ENCODE measurements at places on chromosomes 1 and 21. TPM values are rescaled to one million over a fixed set of nuclear protein-coding genes. Genes with fewer than 3 reads are reported as not detected.

Gene C1orf74
- total RNA-seq = 4.3 TPM

DNA sequence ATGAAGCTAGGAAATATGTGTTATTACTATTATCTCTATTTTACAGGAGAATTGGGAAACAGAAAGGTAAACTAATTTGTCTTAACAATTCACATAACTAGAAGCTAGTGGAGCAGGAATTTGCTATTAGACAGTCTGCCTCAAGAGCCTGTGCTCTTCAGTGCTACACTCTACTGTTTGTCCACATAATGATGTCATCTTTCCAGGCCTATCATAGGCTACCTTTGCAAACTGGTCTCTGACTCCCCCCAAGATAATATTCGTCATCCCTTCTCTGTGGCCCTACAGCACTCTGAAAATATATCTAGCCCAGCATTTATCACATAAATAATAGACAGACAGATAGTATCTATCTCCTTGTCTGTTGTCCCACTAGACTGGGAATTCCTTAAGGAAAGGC lies 34.1 kb downstream of the TRIT1 start:
- H3K4me1 ChIP-seq = peaks cover 20% of the 10 kb centered on the region
- H3K27ac ChIP-seq = no peak overlapping the region
- H3K36me3 ChIP-seq = peaks cover 12% of the 10 kb centered on the region
- no peaks in the 10 kb centered on the region for H3K27me3 ChIP-seq

GRCh38 chr1:227281371-227281770 lies 36.9 kb downstream of the CDC42BPA start:
- H3K4me1 ChIP-seq = no peaks in the 10 kb centered on the region
- peaks cover 6% of the 10 kb centered on the region for H3K36me3 ChIP-seq
- H3K4me3 ChIP-seq = no peak overlapping the region
- H3K27me3 ChIP-seq = no peaks in the 10 kb centered on the region
- no peak for DNase-seq

DNA sequence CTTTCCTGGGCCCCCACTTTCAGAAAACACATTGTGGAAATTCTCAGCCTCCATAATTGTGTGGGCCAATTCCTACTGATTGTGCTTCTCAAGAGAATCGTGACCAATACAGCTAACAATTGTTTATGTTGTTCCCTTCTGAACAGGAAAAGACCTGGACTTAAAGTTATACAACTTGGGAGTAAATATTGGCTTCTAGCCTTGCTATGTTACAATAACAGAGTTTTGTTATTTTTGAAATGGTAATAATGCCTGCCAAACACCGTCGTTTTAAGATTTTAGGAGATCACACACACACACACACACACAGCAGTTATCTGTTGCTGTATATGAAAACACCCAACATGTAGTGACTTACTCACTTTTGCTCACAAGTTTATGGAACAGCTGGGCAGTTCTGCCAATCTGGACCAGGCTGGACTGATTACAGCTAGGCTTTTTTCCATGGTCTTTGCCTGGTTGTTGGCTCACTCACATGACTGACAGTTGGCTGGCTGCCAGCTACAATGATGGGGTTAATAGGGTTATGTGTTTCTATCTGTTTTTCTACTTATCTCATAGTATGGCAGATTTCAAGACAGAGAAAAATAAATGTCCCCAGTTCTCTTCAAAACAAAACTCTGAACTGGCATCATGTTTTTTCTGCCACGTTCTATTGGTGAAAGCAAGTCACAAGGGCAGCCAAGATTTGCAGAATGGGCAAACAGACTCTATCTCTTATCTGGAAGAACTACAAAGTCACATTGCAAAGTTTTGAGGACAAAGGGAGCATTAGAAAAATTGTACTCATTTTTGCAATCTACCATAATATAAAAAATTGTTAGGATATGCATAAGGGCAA lies 447.5 kb downstream of the NEGR1 start:
- no peaks in the 10 kb centered on the region for H3K36me3 ChIP-seq
- H3K4me3 ChIP-seq = no peak overlapping the region
- H3K27ac ChIP-seq = no peak overlapping the region
- no peaks in the 10 kb centered on the region for H3K4me1 ChIP-seq
- H3K27me3 ChIP-seq = no peaks in the 10 kb centered on the region
- DNase-seq = peak; percentile 2

DNA sequence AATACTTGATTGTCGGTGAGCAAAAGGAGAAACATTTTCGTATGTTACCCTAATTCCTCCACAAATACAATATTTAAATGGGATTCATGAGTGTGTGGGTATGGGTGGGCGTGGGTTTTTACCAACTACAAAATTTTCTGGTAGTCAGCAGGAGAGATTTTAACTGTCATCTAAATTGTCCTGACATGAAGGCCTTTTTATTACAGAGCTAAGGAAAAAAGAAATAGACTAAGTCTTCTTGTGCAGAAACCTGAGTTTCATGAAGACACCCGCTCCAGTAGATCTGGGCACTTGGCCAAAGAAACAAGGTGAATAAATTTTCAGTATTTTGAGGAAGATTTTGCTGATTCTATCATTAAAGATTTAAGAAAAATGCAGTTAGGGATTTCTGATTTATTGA lies 752 bp downstream of the RGS18 start:
- no peaks in the 10 kb centered on the region for H3K27me3 ChIP-seq
- DNase-seq = no peak
- H3K4me1 ChIP-seq = no peaks in the 10 kb centered on the region
- H3K36me3 ChIP-seq = no peaks in the 10 kb centered on the region
- H3K4me3 ChIP-seq = peak overlapping the region; percentile 16

GRCh38 chr1:178518894-178519293 lies 6.0 kb downstream of the TEX35 start:
- no peaks in the 10 kb centered on the region for H3K36me3 ChIP-seq
- H3K27me3 ChIP-seq = peaks cover 3% of the 10 kb centered on the region
- no peak overlapping the region for H3K4me3 ChIP-seq
- no peaks in the 10 kb centered on the region for H3K4me1 ChIP-seq

Gene OLFM3
- not detected for total RNA-seq

Gene OXCT2
- 0.28 TPM for total RNA-seq

- H3K27ac ChIP-seq = no peak overlapping the region
- peaks cover 56% of the 10 kb centered on the region for H3K27me3 ChIP-seq
- H3K4me3 ChIP-seq = no peak overlapping the region
- H3K36me3 ChIP-seq = no peaks in the 10 kb centered on the region
Observed at GRCh38 chr1:54697896-54698295, 17.8 kb upstream of the TTC4 start.

GRCh38 chr1:78627321-78627720 lies 7.1 kb downstream of the IFI44L start:
- H3K4me1 ChIP-seq = no peaks in the 10 kb centered on the region
- no peaks in the 10 kb centered on the region for H3K36me3 ChIP-seq
- peak; percentile 58 for DNase-seq

DNA sequence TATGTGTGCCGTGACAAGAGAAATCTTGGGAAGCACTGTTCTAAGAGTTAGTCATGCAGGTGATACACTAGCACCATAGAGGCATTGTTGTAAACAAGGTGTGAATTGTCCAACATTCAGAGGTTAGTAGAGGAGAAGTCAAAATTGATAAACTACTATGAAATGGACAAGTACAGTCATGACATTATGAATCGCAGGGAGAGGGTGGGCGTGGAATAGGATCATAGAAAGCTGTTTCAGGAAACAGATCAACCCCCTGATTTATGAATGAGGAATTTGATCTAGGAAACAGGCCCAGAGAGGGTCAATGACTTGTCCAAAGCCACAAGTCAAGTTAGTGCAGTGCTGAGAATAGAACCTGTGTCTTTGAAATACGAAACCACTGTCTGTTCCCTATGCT lies 58.5 kb upstream of the LAX1 start:
- no peaks in the 10 kb centered on the region for H3K4me1 ChIP-seq
- H3K27me3 ChIP-seq = no peaks in the 10 kb centered on the region
- peaks cover 75% of the 10 kb centered on the region for H3K36me3 ChIP-seq
- no peak overlapping the region for H3K27ac ChIP-seq
- H3K4me3 ChIP-seq = no peak overlapping the region

Gene SLC1A7
- not detected for total RNA-seq

- no peaks in the 10 kb centered on the region for H3K36me3 ChIP-seq
- 0 out of 2 replicates have a peak, but pooled peaks cover 1% of the 10 kb centered on the region for H3K4me1 ChIP-seq
- peak; percentile 77 for DNase-seq
- H3K27ac ChIP-seq = no peak overlapping the region
Observed at GRCh38 chr1:116122955-116123757, 12.0 kb downstream of the MAB21L3 start.

- no peak for DNase-seq
- H3K4me3 ChIP-seq = no peak overlapping the region
- 0 out of 2 replicates have a peak, but pooled peaks cover 2% of the 10 kb centered on the region for H3K36me3 ChIP-seq
- H3K4me1 ChIP-seq = peaks cover 27% of the 10 kb centered on the region
Observed at GRCh38 chr1:39214021-39214713, 9.7 kb downstream of the MACF1 start.

- no peak overlapping the region for H3K4me3 ChIP-seq
- no peak overlapping the region for H3K27ac ChIP-seq
- no peaks in the 10 kb centered on the region for H3K4me1 ChIP-seq
- H3K27me3 ChIP-seq = no peaks in the 10 kb centered on the region
Observed at GRCh38 chr1:76998582-76999223, 131.4 kb downstream of the ST6GALNAC5 start.

DNA sequence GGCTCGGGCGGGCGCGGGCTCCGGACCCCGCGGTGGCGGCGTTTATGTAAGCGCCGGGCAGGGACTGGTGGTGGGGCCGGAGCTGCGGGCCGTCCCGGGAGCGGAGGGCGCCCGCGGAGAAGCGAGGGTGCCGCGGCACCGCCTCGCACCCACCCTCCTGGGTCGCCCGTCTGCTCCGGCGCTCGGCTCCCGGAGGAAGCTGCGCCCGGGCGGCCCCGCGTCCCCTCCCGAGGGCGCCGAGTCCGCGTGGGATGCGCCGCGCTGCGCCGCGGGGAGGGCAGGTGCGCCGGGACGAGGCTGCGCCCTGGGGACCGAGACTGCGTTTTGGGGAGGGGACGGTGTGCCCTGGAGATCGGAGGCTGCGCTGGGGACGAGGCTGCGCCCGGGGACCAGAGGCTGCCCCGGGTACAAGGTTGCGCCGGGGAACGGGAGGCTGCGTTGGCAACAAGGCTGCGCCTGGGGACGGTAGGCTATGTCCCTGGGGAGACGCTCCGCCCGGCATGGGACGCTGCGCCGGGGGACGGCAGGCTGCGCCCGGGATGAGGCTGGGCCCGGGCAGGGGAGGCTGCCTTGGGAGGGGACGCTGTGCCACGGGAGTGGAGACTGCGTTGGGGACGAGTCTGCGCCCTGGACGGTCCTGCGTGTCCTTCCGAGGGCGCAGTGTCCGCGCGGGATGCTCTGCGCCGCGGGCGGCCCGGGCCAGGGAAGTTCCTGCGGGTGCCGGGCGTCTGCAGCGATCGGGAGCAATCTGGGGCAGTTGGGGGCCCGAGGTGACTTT lies 627 bp downstream of the ADARB1 start:
- H3K27ac ChIP-seq = peak overlapping the region; percentile 98
- H3K27me3 ChIP-seq = no peaks in the 10 kb centered on the region
- no peak for DNase-seq
- peaks cover 10% of the 10 kb centered on the region for H3K36me3 ChIP-seq

DNA sequence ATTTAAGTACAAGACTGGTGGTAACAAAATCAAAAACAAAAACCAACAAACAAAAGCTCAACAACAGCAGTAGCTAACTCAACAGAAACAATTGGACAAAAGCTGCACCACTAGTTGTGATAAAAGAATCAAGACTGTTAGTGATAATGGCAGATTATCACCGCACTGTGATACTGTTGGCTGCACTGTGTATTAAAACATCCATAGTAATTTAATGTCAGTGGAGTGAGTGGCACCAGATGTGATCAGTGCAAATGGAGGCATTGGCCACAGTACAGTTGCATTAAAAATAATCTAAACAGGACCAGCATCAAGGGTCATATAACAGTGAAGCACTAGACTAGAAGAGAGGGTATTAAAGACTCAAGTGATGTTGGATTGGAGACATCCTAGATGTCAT lies 1341.3 kb downstream of the MRPL39 start:
- no peaks in the 10 kb centered on the region for H3K27me3 ChIP-seq

GRCh38 chr1:243236604-243237252 lies 18.4 kb downstream of the CEP170 start:
- no peak overlapping the region for H3K4me3 ChIP-seq
- no peaks in the 10 kb centered on the region for H3K27me3 ChIP-seq
- H3K36me3 ChIP-seq = peaks cover 10% of the 10 kb centered on the region
- H3K27ac ChIP-seq = peak overlapping the region; percentile 9
- peaks cover 5% of the 10 kb centered on the region for H3K4me1 ChIP-seq

Gene CLDN17
- not detected for total RNA-seq

Gene CD244
- total RNA-seq = not detected

- peak overlapping the region; percentile 99 for H3K27ac ChIP-seq
- H3K4me3 ChIP-seq = no peak overlapping the region
- peaks cover 23% of the 10 kb centered on the region for H3K4me1 ChIP-seq
- H3K36me3 ChIP-seq = no peaks in the 10 kb centered on the region
- DNase-seq = peak; percentile 41
- no peaks in the 10 kb centered on the region for H3K27me3 ChIP-seq
Observed at GRCh38 chr1:94646786-94647555, 105.4 kb upstream of the F3 start.

Gene FAM78B
- total RNA-seq = 0.28 TPM

DNA sequence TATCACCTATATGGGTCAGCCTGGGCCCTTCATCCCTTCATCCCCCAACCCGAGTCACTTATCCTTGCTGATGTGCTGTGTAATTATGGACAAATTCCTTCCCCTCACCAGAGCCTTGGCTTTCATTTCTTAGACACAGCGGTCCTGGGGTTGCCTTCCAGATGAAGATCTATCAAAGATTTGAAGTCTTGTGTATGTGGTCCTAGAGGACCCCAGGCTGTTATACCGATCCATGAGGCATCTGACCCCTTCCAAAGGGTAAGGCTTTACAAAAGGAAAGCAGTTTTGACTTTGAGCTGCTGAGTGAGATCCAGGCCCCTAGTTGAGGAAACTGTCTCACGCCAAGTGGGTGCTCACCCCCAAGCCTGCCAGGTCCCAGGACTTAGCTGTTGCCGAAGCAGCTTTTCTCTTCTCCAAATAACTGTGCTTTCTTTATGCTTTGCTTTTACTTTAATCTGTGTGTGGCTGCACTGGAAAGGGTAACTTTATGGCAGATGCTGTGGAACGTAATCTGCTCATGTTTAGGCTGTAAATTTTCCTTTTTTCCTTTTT lies 37.6 kb downstream of the MAN1C1 start:
- no peaks in the 10 kb centered on the region for H3K27me3 ChIP-seq
- H3K4me3 ChIP-seq = no peak overlapping the region
- no peak overlapping the region for H3K27ac ChIP-seq
- H3K36me3 ChIP-seq = peaks cover 6% of the 10 kb centered on the region

DNA sequence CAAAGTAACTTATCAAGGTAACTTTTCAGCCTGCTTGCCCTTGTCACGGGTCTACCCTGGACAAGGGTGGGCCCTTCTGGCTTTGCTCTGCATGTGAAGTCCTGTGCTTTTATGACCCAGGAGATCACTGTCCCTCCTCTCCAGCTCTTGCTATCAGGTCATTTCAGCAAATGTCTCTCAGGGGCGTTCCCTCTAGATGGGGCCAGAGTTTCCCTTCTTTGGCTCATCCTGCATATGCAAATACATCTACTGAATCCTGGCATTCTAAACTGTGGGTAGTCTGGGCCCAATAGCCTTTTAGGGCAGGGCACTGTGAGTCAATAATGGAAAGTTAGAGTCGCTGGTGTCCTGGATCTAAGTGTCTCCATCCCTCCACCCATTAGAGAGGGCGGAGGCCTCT lies 366.9 kb upstream of the USP24 start:
- H3K4me1 ChIP-seq = peaks cover 13% of the 10 kb centered on the region
- H3K4me3 ChIP-seq = no peak overlapping the region
- H3K36me3 ChIP-seq = no peaks in the 10 kb centered on the region
- H3K27ac ChIP-seq = peak overlapping the region; percentile 17
- no peak for DNase-seq

All from IMR-90 (cell line).